ENCODE measurements at places on chromosomes 6 and 20.

GRCh38 chr6:2028457-2029038 lies 216.9 kb downstream of the GMDS start:
- no peak for DNase-seq

DNA sequence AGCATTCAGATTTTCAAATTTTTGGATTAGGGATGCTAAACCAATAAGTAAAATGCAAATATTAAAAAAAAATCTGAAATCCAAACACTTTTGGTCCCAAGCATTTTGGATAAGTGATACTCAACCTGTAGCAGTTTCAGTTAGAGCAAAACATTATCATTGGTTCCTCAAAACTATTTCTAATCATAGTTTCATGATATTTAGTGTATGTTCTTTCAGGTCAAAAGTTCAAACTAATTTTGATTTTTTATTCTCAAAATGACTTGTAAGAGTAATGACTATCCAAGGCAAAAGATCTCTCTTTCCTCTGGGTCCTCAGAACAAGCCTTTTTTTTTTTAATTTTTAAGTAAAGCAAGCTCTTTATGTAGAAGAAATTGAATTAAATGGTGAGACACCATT lies 64.0 kb upstream of the TFB1M start:
- DNase-seq = no peak

DNA sequence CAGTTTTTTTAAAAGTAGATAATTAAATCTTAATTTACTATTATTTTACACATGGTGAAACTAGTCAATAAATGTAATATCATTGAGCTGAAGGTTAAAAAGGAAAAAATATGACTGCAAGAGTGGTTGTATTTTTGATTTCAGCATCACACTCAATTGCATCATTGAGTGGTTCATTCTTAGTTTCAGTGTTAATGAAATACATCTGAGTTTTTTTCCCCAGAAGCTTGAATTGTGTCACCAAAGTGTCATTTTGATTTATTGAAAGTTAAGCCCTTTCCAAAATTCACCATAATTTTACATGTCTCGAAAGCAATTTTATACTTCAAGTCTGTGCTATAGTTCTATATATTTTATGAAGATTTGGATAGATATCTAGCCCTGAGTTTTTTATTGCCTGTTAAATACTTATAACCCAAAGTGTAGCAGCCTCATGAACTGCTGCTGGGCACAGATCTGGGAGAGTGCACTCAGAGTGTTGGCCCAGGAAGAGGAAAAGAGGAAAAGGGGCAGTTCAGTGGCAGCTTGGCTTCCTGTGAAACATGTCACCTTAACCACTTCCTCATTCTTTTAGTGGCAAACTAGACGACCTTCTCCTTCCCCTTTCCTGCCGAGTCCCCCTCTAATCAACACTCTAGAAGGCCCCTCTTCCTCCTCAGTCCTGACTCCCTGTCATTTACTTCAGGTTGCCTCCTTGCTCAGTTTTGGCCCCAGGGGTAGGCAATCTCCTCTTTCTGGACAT lies 140.7 kb downstream of the ESR1 start:
- no peak for DNase-seq

- no peak for DNase-seq
Measured at GRCh38 chr6:13063300-13063918, 264.9 kb downstream of the TBC1D7 start.

- no peak for DNase-seq
Measured at GRCh38 chr6:52759085-52759484, 4.2 kb downstream of the GSTA2 start.

- DNase-seq = no peak
Measured at GRCh38 chr20:32622585-32623468, 37.7 kb upstream of the NOL4L start.

GRCh38 chr20:49865559-49865958 lies 49.8 kb downstream of the SPATA2 start:
- no peak for DNase-seq

DNA sequence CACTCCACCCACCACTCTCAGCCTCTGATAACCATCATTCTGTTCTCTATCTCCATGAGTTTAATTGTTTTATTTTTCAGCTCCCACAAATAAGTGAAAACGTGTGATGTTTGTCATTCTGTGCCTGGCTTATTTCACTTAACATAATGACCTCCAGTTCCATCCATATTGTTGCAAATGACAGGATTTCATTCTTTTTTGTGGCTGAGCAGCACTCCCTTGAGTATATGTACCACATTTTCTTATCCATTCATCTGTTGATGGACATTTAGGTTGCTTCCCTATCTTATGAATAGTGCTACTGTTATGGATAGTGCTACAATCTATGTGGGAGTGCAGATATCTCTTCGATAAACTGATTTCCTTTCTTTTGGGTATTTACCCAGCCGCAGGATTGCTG lies 103.3 kb upstream of the PDE7B start:
- no peak for DNase-seq

DNA sequence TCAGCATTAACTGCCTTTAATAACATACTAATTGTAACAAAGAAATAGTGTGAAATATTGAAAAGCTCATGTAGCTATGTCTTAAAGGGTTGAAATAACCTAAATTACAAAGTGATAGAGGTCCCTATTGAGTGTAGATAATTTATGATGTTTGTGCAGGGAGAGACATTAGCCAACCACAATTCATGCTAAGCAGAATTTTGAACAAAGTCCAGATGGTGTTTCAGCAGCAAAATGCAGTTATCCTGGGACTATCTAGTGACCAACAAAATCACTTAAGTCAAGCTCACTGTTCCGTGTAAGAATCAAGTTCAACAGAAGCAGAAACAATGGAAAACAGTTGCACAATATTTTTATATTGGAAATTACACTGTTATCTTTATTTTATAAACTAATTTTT lies 218.5 kb downstream of the SIM1 start:
- no peak for DNase-seq

DNA sequence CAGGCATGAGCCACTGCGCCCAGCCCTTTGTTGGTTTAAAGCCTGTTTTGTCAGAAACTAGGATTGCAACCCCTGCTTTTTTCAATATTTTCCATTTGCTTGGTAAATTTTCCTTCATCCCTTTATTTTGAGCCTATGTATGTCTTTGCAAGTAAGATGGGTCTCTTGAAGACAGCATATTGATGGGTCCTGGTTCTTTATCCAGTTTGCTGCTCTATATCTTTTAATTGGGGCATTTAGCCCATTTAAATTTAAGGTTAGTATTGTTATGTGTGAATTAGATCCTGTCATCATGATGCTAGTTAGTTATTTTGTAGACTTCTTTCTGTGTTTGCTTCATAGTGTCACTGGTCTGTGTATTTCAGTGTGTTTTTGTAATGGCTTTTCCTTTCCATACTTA lies 46.8 kb downstream of the ZC2HC1B start:
- no peak for DNase-seq

GRCh38 chr20:34037767-34038166 lies 44.1 kb downstream of the RALY start:
- DNase-seq = no peak

- DNase-seq = no peak
Measured at GRCh38 chr6:45533386-45533785, 155.7 kb upstream of the SUPT3H start.

DNA sequence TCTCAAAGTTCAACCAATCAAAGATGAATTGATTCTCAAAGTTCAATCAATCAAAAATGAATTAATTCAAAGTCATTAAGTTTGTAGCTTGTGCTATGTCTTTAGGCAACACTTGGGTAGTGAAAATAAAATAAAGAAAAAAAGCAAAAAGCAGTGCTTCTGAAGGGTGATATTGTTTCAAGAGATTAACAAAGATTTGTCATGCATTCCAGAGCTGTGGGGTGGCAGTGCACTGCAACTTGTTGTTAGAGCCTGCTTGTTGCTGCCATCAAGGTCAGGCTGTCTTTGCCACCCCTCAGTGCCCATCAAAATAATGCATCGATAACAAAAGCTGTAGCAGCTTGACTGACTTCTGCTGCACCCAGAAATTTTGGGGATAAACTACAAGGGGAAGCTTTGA lies 128.6 kb downstream of the RNF144B start:
- no peak for DNase-seq

- no peak for DNase-seq
Measured at GRCh38 chr20:35355372-35355771, 56.4 kb downstream of the UQCC1 start.

GRCh38 chr20:15378151-15378550 lies 1040.7 kb upstream of the FLRT3 start:
- no peak for DNase-seq

DNA sequence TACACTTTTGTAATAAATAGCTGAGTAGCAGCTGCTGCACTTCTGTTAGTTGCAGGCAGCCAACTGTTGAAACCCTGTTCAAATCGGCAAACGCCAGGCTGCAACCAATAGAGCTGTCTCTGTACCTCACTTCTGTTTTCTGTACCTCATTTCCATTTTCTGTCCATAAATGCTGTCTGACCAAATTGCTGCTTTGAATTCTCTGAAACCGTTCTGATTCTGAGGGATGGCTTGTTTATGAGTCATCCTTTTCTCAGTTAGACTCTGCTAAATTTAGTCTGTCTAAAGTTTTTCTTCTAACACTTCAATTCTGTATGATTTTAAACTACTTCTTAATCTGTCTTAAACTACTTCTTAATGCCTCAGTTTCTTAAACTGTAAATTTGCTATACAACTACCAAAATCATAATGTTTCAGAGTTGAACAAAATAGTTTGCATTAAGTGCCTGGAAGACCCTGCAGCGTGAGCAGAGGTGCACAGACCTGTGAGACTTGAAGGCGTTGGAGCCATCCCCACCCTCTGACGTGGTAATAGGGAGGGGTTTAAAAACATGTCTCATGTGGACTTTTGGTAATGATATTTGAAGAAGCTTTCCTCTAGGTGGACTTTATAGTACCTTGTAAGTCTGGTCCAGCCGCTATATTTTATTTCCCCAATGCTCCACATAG lies 9.6 kb downstream of the BTNL2 start:
- DNase-seq = no peak

DNA sequence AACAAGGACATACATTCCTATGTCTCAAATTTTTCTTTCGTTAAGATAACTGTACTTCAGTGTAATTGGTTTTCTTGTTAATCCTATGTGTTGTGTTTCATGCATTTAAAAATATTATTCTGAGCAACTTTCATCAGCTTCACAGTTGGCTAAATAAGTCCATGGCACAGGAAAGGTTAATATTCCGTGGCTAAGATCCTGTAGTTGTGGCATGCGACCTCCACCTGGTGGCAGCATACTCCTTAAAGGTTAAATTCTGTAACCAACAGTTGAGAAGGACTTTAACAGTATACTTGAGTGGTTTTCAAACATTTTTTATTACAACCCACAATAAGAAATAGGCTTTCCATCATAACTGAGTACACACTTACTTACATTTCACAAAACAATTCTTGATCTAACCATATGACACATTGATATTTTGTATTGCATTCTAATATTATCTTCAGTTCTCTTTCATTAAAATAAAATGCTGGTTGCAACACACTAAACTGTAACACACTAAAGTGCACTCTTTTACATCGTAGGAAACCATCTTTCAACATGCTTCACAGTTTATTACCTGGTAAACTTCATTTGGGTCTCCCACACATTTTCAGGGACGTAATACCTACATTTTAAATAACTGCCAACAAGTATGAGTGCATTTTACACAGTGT lies 118.3 kb downstream of the SLX4IP start:
- DNase-seq = peak; percentile 39

GRCh38 chr20:24131281-24131680 lies 142.7 kb upstream of the GGTLC1 start:
- no peak for DNase-seq

- DNase-seq = peak; percentile 4
Measured at GRCh38 chr6:133512410-133513016, 271.4 kb downstream of the EYA4 start.

- no peak for DNase-seq
Measured at GRCh38 chr6:81876971-81877370, 124.5 kb upstream of the TENT5A start.

GRCh38 chr20:58402827-58403226 lies 13.8 kb downstream of the VAPB start:
- no peak for DNase-seq

- DNase-seq = no peak
Measured at GRCh38 chr6:158110986-158111385, 57.1 kb downstream of the SERAC1 start.

GRCh38 chr6:51529240-51529639 lies 558.2 kb downstream of the PKHD1 start:
- no peak for DNase-seq

- DNase-seq = no peak
Measured at GRCh38 chr6:128757961-128758360, 125.0 kb upstream of the LAMA2 start.

GRCh38 chr6:137830511-137830911 lies 36.5 kb upstream of the TNFAIP3 start:
- DNase-seq = peak; percentile 36

GRCh38 chr6:31158863-31159855 lies 770 bp downstream of the TCF19 start:
- DNase-seq = peak; percentile 22

GRCh38 chr6:164929408-164929977 lies 379.9 kb downstream of the C6orf118 start:
- no peak for DNase-seq

GRCh38 chr20:41861772-41862422 lies 243.7 kb upstream of the CHD6 start:
- no peak for DNase-seq

DNA sequence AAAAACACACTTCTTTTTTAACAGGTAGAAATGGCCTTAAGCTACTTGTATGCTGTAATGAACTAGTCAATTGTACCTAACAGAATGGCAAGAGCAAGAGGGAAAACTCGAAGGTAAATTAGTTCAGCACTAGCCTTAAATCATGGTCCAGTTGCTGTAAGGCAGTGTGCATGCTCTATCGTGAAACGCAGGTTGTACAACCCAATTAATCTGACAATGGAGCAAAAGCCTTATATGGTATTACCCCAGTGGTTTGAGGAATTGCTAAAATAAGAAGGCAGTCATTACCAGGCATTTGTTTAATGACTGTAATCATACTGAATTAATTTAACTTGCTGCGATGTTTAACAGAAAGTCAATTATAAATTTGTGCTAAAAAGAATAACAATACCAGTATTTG lies 69.3 kb upstream of the SOX4 start:
- DNase-seq = no peak

DNA sequence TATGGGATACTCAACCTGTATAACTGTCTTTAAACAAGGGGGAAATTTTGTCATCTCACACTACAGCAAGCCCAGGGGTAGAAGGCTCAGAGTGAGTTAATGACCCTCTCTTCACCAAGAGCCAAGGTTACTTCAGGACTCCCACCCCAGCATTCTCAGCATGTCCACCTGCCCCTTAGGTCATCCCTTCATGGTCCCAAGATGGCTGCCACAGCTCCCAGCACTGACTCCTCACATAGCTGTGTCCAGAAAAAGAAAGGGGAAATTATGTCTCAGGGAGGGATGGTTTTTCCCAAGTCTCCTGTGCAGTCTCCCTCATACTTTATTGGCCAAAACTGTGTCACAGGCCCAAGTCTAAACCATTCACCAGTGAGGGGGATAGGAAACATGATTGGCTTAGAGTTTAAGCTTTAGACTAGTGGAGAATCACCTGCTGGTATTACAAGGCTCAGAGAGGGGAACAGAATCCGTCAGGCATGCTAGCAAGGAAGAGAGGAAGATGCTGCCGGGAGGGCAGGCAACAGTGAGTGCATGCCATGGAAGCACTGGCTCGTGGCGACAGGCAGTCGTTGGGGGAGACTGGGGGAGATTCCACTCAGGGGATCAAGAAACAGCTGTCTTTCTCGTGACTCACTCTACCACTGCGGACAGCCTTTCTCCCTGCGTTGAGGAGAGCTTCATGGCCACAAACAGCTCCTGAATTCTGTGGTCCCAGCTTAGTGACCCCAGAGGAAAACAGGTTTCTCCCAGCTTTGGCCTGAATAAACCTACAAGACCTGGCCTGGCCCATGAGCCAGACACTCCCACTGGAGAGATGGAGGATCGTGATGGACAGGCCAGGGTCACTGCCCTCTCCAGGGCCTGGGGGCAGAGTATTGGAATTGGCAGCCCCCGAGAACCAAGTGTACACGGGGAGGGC lies 37.2 kb downstream of the HM13 start:
- DNase-seq = no peak
